GM12878 (cell line): ENCODE measurements at places on chromosomes 4 and X. TPM values are rescaled to one million over a fixed set of nuclear protein-coding genes. Genes with fewer than 3 reads are reported as not detected.

GRCh38 chr4:21726255-21726815 is 222.2 kb downstream of the KCNIP4 start:
- DNase-seq, result no peak

DNA sequence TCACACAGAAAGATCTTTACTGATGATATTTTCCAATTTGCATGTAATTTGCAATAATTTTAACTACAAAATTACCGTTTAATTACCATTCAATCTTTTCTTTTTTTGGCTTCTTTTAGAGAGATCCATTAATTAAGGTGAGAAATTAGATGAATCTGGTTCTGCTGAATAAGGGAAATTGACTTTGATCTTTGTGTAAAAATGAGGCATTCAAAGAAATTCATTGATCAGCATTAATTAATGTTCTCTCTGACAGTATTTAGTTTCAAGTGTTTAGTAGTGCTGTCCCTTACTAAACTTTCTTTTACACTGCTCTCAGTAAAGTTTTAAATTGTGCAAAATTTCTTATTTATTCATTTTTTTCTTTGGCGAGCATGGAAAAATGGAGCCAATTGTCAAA is 97.2 kb upstream of the KCTD8 start:
- DNase-seq, result no peak

- DNase-seq, result no peak
Measured at GRCh38 chrX:153245288-153245731, 66.2 kb downstream of the MAGEA1 start.

DNA sequence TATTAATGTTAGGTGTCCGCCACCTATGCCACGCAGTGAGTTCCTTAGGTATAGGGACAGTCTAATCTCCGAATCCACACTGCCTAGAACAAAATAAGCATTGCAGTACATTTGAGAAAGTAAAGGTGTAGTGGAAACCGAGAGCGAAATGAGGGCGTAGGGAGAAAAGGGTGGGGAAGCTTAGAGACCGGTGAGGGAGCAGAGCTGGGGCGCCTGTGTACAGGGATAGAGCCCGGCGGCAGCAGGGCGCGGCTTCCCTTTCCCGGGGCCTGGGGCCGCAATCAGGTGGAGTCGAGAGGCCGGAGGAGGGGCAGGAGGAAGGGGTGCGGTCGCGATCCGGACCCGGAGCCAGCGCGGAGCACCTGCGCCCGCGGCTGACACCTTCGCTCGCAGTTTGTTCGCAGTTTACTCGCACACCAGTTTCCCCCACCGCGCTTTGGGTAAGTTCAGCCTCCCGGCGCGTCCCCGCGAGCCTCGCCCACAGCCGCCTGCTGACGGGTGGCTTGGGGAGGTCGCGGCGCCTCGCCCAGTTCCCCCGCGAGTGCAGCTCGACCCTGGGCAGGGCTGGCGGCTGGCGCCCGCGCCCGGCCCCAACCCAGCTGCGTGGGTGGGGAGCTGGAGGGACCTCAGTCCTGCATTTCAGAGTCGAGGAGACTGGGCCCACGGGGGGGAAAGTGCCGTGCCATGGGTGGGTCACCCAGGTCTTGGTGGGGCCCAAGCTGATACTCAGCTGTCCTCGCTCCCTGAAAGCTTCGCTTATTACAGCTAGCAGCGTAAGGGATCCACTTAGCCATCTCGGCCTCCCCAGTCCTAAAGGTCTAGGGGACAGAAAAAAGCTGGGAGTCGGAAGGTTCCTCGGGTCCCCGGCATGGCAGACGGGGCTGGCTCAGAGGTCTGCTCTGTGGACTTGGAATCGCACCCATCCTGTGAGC is at the start of gene ANXA3:
Gene ANXA3 (plus strand): TSS at position 351 of the 932 bp plus-strand sequence. CDS start 2,704 bp downstream, outside the sequence.
- DNase-seq, result no peak

The IGFBP7 gene
- 0.84 and 2.8 TPM in 2 replicates for polyA plus RNA-seq

DNA sequence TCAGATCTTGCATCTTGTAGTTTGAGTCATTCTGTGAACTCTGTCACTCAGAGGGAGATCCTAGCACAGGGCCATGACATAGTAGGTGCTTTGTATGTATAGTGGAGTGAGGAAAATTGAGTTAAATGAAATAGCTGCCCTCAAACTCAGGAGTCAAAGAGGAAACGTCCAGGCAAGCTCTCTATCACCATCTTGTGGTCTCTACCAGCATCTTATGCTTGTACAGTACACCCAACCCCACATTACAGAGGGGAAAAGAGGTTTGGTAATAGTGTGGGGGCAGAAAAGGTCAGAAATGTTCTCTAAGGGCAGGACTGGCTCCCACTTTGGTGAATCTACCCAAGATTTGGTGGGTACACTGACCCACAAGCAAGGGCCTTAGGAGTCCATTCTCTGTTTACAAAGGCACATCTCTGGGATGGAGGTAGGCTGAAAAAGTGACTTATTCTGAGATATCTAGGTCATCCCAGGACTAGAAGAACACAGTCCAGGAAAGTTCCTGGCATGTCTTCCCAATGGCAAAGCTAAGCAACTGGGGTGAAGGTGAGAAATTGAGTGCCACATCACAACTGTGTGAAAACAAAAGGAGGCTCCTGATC is 131.8 kb downstream of the OR13H1 start:
- no peak for DNase-seq

DNA sequence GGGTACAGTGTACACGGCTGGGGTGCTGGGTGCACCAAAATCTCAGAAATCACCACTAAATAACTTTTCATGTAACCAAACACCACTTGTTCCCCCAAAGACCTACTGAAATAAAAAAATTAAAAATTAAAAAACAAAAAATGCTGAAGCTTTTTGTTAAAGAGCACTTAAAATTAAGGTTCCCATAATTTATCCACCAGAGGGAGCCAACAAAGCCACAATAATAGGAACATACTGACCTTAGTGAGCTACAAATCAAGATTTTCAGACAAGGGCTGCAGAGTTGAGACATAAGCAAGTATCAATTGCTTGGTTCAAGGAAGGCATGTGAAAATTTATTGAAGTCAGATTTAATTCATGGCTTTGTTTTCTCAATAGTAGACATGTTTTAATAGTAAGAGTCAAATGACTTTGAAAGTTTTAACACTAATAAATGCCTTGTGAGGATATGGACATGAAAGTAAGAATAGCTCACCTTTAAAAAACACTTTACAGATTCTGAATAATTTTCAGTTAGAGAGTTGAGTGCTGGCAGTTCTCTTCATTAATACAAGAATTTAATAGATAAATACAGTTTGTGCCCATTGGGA is 43.0 kb upstream of the SCOC start:
- DNase-seq, result no peak

The TXK gene
- 1.1 and 1.2 TPM in 2 replicates for polyA plus RNA-seq

GRCh38 chr4:130092187-130093015 is 996.4 kb downstream of the C4orf33 start:
- no peak for DNase-seq

DNA sequence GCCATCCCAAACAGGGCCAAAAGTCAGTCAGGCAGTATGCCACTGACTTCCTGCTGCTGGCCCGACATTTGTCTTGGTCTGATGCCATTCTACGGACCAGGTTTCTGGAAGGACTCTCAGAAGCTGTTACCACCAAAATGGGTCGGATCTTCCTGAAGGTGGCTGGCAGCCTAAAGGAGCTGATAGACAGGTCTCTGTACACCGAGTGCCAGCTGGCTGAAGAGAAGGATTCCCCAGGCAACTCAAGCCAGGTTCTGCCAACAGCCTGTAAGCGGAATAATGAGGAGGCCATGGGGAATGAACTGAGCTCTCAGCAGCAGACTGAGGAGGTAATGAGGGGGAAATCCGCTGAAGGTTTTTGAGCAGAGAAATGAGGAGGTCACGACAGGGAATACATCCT is 95.7 kb downstream of the RTL9 start:
- no peak for DNase-seq

The LDB2 gene
- polyA plus RNA-seq, result not detected in 2 replicates

DNA sequence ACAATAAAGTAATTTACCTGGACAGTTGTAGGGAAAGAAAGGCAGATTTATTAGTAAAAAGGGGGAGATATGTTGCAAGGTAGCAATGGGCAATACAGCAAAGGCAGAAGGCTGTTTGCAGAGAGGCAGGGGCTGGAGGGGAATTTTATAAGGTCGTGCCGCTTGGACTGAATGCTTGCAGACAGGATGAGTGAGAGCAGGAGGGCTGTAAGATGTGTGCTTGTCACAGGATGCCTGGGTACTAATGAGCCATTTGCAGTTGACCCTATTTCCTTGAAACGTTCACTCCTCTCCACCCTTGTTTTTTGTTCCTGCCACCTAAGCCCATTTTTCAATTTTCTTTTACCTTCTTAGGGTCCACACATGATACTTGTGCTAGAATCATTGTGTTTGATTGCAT is 214.7 kb downstream of the TRAM1L1 start:
- no peak for DNase-seq

- no peak for DNase-seq
Measured at GRCh38 chrX:24577091-24577490, 70.1 kb downstream of the PCYT1B start.

DNA sequence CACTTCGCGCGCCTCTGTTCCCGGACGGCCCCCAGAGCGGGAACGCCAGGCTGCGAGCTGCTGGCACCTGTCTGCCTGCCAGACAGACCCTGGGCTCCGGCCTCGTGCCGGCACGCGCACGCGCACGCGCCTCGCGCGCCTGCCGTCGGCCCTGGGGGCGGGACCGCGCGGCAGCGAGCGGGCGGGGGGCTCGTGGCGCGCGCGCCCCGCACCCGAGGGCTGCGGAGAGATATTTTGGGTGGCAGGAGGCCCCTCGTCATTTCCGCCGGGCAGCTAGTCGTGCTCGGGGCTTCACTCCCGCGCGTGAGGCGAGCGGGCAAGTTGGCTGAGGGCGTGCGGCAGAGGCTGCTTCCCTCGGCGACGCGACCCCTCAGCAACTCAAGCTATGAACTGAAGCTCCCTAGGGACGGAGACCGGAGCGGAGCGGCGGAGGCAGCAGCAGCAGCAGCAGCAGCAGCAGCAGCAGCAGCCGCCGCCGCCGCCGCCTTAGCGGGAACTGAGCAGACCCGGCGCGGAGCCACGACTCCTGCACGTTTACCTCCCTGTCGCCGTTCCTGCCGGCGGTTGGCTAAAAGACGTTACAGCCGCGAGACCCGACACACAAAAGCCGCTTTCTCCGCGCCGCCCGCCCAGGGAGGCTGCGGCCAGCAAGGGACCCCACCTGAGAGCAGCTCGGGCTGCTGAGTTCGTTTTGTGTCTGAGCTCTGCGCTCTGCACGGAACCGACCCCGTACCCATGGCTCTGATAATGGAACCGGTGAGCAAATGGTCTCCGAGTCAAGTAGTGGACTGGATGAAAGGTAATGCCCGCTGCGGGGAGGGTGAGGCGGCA is at the start of gene CNKSR2:
Gene CNKSR2 (plus strand): TSS at position 256 of the 831 bp plus-strand sequence. CDS start 480 bp downstream, at position 736.
- no peak for DNase-seq

DNA sequence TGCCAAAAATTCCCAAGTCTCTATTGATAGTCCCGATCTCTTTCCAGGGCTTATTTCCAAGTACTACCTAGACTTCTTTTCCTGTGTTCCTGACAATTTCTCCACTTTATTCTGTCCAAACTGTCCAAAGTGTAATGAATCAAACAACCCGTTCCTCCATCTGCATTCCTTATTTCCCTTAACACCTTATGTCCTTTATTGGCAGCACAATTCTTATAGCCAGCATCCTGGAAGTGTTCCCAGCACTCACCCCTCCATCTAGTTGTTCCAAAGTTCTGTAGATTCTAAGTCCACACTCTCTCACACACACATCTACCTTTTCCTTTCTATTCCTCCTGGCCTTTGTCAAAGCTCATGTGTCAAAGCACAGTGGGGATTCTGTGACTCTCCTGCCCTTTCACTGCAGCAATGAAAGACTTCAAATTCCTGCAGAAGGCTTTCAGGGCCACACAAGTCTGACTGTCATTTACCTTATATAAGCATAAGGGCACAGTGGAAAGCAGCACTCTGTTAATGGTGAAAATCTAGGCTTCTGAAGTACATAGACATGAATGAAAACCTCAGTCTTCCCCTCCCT is 22.1 kb downstream of the LIMCH1 start:
- DNase-seq, result no peak

DNA sequence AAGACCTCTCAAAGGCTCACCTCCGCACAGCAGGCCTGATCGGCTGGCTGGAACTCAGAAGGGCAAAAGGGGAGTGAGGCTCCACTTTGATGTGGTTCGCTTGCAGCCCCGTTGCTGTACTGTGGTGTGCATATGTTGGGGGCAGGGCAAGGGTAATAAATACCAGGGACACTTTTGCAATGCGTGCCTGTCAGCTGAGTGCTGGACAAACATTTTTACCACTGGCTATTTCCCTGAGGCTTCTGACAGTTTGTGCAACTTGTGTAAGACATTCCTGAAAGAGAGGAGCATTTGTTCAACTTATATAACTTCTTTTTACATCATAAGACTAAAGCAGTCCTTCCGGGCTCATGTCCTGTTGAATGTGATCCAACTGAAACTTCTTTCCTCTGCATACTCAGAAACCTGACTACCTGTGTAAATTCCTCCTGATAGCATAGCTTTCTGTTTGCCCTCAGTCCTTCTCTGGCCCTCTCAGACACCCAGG is 82.3 kb downstream of the SPRY1 start:
- no peak for DNase-seq

The THOC2 gene
- polyA plus RNA-seq, result 75.7 and 76.9 TPM in 2 replicates

DNA sequence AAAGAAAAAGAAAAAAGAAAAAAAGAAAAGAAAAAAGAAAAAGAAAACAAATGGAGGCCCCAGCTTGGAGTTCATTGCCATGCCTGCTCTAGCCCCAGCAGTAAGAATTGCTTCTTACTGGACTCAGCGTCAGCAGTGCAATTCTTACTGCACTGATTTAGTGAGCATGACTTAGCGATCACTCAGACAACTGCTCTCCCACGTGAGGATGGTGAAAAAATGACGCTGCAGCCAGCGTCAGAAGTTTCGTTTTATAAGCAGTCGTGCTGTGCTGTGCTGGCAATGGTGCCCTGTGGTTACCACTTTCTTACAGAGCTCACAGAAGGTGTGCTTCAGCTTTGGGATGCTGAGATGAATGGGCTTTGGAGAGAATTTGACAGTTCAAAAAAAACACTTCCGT is 68.3 kb upstream of the DDX3X start:
- no peak for DNase-seq

GRCh38 chr4:152382057-152382785 is 153.7 kb downstream of the FBXW7 start:
- DNase-seq, result no peak

- DNase-seq, result no peak
Measured at GRCh38 chr4:165433529-165433928, 54.7 kb downstream of the CPE start.

DNA sequence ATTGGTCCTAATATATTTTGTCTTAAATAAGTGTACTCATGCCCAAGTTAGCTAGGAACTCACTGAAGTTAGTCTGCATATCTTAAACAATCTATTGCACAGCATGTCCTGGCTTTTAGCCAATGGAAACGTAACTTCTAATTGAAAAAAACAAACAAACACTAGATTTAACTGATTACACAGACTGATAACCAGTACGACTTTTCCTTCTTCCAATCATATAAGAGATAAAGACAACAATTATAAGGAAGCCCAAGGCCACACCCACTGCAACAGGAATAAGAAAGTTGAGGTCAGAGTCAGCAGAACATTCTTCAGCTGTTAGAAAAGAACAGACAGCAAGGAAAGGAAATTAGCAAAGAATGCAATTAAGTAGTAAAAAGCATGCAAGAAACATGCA is 40.8 kb downstream of the LAMP2 start:
- DNase-seq, result no peak
